CD8-positive, alpha-beta T cell (primary cell): ENCODE measurements at places on chromosomes 1 and 21.

DNA sequence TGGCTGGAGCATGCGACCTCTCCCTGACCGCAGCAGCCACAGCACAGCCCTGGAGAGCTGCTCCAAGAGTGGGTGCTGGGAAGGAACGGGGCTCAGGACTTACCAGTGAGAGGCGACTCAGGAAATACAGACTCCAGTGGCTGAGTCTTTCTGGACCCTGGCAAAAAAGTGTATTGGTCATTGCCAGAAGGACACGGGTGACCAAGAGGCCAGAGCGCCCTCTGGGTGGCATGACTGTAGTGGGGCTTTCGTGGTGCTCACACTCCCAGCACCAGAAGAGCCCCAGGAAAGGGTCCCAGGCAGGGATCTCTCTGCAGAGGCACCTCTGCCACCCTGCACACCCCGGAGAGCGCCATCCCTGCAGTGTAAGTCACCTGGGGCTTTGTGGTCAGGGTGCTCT lies 8.9 kb upstream of the PRDM16 start:
- DNase-seq: no peak

GRCh38 chr1:113903501-113904292 lies 902 bp downstream of the AP4B1 start:
- DNase-seq: no peak

DNA sequence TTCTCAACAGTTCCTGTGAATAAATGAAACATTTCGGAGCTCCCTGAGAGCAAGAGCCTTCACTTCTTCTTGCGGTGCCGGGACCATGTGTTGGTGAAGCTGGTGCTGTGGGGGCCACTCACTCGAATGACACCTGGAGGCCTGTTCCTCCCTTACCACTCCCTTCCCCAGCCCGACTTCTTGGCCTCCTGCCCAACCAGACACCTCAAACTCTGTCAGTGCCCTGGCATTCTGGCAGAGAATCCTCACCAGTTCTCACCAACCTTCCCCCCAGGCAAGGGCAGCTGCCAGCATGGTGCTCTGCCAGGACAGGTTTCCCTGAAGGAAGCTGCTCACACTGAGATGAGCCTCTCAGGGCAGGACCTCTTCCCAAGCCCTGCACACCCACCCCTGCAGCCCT lies 68.3 kb downstream of the MPZL1 start:
- no peak for DNase-seq

GRCh38 chr1:210646258-210646616 lies 317.5 kb downstream of the HHAT start:
- no peak for DNase-seq

DNA sequence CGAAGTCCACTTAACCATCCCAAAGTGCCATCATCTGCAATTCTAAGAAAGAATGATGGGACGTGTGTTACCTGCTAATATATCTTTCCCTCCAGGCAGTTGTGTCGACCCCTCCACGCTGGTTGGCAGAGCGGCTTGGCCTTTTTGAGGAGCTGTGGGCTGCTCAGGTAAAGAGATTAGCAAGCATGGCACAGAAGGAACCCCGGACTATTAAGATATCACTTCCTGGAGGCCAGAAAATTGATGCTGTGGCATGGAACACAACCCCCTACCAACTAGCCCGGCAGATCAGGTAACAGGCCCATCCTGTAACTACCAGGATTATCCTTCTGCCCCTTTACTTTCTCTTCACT lies 520 bp downstream of the TARS2 start:
- DNase-seq: no peak

DNA sequence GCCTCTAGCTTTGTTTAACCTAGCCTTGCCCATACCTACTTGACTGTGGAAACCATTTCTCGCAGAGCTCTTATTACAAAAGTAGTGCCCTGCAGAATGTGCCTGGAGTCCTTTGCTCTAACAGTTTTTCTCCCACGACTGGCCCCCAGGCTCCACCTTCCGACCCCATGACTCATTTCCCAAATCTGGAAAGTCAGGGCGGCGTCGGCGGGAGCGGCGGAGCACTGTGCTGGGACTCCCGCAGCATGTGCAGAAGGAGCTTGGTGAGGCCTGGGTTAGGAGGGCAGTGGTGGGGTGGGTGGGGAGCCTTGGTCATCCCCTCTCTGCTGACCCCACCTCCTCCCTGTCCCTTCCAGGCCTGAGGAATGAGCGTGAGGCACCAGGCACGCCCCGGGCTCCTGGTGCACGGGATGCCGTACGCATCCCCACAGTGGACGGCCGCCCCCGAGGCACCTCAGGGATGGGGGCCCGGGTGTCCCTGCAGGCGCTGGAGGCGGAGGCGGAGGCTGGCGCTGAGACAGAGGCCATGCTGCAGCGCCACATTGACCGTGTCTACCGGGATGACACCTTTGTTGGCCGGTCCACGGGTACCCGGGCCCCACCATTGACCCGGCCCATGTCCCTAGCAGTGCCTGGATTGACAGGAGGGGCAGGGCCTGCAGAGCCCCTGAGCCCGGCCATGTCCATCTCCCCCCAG lies 47.5 kb downstream of the YARS1 start:
- no peak for DNase-seq

- DNase-seq: no peak
Observed at GRCh38 chr1:59229138-59229537, 67.8 kb upstream of the FGGY start.

DNA sequence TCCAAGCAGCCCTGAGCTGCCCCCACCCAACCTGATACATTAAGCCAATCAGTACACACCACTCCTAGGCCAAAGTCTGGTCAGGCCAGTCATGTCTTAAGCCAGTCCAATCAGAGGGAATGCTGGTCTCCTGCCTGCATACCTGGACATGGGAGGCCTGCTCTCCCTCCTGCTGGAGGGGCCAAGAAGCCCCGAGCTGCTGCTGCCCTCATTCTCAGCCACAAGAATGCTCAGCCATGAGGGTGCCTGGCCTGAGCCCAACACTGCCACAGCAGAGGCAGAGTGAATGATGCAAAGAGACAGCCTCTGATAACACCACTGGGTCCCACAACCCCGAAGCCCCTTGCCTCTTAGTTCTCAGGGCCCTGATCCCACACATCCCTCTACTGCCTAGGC lies 23.0 kb downstream of the CHD5 start:
- DNase-seq: no peak

DNA sequence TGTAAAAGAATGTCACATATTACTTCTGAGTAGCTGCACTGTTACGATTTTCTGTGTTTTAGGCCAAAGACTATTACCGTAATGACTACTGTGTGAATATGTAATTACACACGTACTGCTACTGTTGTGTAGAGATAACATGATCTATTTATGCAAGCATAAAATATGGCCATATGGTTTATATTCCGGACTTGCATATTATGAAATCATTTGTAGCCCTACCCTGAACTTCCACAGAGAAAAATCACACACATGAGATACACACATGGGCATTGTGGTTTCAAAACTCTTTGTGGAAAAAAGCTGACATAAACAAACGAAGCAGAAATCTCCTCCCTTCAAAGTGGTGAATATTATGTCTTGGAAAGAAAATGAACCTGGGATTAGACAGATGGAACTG lies 373.0 kb upstream of the ADAMTS5 start:
- DNase-seq: no peak
